ENCODE measurements at places on chromosomes 5 and 9.

- no peak for DNase-seq
Observed at GRCh38 chr5:158877706-158878105, 222.0 kb downstream of the EBF1 start.

DNA sequence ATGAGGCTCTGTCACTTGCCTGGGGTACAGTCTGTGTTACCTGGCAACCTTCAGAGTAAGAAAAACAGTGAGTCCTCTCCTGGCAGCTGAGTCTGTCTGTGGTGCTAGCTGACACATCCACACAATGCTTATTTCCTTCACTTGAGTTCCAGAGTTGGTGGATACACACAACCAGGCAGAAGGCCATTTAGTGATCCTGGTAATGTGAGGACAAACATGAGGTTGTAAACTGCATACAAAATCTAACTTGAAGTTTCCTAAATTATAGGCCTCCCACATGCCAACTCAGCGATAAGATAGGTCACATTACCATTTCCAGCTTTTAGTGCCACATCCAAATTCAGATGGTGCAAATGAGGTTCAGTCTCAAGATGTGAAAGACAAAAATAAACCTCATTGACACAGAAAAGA is 125.5 kb downstream of the DCP2 start:
- no peak for DNase-seq

DNA sequence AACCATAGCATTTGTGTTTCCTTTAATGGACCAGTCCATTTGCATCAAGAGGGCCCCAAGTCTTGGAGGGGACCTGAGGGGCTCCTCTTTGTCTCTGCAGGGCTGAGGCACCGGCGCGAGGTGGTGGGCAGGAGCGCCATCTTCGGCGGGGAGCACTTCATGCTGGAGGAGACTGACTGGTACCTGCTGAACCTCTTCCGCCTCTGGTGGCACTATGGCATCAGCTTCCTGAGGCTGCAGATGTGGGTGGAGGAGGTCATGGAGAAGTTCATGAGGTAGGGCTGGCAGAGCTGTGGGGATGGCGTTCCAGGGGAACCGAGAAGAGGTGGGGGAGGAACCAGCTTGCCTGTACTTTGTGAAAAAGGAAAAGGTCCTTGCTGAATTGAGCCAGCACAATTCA is 6.1 kb downstream of the PCYOX1L start:
- DNase-seq = no peak

GRCh38 chr9:137666955-137667670 is 48.3 kb downstream of the EHMT1 start:
- no peak for DNase-seq

- no peak for DNase-seq
Observed at GRCh38 chr9:97440160-97440559, 28.3 kb downstream of the TDRD7 start.

DNA sequence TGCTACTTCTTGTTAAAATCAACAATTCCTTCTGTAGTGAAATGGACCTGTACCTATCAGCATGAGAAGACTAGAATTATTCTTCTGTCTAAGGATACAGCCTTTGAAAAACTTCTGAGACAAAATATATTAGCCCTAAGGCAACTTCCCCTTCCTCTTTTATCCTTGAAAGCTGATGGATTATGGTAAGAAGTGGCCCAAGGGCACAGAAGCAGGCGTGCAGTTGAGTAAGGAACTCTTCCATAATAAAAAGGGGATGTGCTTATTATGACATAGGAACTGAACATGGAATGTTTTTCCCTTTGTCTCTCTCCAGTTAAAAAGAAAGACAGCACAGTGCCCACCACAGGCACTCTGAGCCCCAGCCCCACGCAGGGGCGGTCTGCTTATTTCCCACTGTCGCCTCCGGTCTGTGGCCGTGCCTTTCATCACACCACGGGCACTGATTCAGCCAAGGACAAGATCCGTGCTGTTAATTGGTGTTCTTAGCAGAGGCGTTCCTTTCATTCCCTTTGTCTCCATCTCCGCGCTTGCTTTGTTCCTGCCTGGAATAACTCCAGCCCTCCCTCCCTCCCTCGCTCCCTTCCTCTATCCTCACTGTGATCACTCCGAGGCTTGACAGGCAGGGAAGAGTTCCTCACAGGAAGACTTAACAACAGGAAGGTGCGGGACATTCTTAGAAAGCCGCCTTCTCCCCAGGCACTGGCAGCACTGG is 135.9 kb upstream of the OTULINL start:
- DNase-seq = no peak

DNA sequence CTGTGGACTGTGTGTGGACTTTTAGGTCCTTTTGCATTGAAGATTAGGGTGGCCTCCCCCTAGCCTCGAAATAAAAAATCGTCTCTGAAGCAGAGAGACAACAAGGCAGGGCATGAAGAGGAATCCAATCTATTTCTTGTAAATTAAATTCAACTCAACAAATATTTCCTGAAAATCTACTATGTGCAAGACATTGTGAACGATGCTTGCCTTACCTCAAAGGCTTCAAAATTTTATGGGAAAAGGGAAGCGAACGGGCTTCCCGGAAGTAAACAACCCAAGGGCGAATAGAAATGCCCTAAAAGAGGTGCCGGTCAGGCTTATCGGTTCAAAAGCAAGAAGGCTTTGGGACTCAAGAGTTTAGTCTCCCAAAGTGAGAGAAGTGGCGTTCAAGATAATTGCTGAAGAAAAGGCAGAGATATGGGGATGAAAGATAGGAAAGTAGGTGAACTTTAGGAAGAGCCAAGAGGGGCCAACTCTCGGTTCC is 525 bp downstream of the KIF24 start:
- no peak for DNase-seq

DNA sequence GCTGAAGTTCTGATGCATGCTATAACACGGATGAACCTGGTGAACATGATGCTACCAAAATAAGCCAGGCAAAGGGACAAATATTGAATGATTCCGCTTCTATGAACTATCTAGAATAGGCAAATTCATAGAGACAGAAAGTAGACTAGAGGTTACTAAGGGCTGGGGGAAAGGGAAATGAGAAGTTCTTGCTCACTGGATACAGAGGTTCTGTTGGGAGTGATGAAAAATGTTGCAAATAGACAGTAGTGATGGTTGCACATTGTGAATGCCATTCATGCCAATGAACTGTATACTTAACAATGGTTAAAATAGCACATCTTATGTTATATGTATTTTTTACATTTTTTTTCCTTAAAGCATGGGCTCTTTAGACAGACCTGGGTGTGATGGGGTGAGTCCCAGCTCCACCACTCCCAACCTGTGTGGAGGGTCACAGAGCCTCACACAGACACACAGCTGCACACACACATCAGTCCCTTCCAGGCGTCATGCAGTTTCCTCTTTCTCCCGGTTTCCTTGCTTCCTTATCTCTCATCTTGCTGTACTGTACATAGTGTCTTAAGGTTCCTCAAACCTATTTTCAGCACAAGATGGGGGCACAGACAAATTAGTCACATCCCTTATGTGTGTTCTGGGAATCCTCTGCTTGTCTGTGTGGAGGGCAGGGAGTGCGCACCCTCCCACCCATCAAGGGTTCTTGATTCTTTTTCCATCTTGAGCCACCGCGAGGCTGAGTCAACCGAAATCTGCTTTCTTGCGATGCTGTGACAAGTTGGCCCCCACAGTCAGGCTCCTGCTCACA is 192.9 kb downstream of the CRB2 start:
- DNase-seq = no peak

GRCh38 chr9:123138163-123138562 is 104.7 kb downstream of the GPR21 start:
- DNase-seq = no peak

DNA sequence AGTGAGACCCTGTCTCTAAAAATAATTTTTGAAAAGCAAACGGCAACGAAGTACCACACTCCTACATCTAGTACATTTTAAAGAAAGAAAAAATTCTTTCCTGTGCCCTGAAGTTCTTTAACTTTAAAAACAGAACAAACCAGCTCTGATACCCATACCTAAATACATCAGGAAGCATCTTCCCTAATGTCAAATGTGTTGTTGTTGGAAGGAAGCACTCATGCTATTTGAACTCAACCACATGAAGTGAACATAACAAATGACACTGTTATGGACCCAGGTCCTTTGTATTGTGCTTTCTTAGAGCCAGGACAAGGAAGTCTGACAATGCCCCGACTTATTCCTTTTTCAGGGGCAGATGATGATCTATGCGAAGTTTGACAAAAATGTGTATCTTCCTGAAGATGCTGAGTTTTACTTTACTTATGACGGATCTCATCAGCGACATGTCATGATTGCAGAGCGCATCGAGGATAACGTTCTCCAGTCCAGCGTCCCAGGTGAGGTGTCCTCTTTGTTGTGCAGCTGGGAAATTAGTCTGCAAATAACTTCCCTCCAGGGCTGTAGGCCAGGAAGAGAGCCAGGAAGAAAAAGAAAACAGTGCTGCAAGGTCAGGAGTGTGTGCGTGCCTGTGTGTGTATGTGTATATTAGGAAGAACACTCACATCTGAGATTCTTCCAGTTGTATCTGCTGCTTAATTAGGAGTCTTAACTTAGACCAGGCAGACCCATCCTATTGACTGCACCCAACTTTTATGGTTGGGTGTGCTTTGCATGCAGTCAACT is 123.7 kb downstream of the ARHGEF28 start:
- DNase-seq = no peak

- no peak for DNase-seq
Observed at GRCh38 chr5:122882831-122883230, 37.4 kb downstream of the SNX24 start.
